ENCODE measurements at places on chromosomes 3 and 15.

GRCh38 chr3:123696808-123697207, 112.0 kb upstream of the HACD2 start:
- DNase-seq: no peak

- DNase-seq: no peak
These were observed 17.0 kb downstream of the KLHL6 start for GRCh38 chr3:183538486-183538885.

DNA sequence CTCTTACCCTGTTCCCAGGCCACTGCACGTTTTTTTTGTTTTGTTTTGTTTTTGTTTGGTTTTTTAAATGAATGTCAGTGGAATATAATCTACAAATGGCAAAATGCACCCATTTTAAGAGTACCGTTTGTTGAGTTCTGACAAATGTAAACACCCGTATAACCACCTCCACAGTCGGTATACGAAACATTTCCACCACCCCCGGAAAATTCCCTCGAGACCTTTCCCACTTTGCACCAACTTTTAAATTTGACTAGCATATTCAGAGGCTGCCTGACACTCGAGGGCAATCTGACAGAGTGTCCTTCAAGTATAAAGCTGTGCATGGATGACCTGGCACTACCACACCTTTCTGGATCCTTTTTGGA, 613 bp upstream of the ARHGEF3 start:
- DNase-seq: no peak

DNA sequence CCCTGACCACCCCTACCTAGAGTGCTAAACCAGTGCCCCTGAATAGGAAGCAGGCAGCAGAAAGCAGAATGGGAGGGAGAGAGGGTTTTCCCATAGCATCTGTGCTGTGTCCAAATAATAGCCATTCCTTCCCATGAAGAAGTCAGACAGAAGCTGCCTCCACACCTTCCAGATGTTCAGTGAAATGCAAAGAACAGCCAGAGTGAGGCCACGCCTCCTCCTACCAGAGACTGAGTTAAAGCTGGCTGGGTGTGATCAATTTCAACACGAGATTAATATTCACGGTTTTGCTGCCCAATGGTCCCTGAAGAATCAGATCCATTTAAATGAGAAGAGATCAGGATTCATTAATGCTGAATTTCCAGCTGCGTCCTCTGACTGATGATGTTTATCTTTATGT, 111.8 kb downstream of the SRGAP3 start:
- DNase-seq: no peak

GRCh38 chr3:112774293-112774926, 72.3 kb downstream of the CD200R1L start:
- no peak for DNase-seq

GRCh38 chr15:57527382-57528091, 64.2 kb upstream of the MYZAP start:
- no peak for DNase-seq

- no peak for DNase-seq
These were observed 1070.5 kb downstream of the SI start for GRCh38 chr3:164007765-164008164.

DNA sequence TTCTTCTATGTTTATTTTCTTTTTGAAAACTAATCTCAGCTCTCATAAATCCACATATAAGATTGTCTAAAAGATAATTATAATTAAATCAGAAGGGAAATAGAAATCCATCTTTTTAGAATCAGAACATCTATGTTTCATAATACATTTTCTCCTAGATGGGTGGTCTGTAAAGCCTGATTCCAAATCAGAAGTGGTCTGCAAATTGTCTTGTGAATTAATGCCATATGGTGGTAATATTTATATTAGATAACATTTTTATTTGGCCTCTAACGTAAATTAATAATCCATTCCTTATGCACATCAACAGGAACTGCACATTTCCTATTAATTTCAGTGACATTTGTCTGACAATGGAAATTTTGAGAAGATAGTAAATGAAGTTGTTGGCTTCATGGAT, 52.8 kb upstream of the TBC1D5 start:
- DNase-seq: no peak

GRCh38 chr15:70714015-70714414, 49.3 kb downstream of the UACA start:
- no peak for DNase-seq

GRCh38 chr15:74844319-74845207, 1.6 kb upstream of the ULK3 start:
- no peak for DNase-seq

Measured in stimulated activated CD8-positive, alpha-beta memory T cell treated with anti-CD3 and anti-CD28 coated beads, Interleukin-4, amount 100 ng/mL, for 1 hour (primary cell).